Vagina (tissue), 2 donors: ENCODE measurements at places on chromosomes 13 and 19.

- DNase-seq = no peak
Observed at GRCh38 chr13:112618501-112618900, 30.5 kb upstream of the TUBGCP3 start.

- no peak for DNase-seq
Observed at GRCh38 chr19:32812036-32812435, 57.5 kb downstream of the SLC7A9 start.

DNA sequence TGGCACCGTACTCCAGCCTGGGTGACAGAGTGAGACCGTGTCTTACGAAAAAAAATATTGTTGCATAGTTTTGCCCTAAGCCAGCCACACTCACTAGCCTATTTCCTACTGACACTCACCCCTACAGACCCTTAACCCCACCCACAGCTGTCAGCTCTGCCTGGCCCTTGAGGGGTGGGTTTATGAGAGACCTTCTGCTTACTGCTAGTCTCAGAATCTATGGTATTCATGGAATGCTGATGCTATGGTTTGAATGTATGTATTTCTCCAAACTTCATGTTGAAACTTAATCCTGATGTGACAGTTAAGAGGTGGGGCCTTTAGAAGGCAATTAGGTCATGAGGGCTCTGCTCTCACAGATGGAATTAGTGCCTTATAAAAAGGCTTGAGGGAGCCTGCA is 79.2 kb upstream of the LRCH1 start:
- DNase-seq = no peak

DNA sequence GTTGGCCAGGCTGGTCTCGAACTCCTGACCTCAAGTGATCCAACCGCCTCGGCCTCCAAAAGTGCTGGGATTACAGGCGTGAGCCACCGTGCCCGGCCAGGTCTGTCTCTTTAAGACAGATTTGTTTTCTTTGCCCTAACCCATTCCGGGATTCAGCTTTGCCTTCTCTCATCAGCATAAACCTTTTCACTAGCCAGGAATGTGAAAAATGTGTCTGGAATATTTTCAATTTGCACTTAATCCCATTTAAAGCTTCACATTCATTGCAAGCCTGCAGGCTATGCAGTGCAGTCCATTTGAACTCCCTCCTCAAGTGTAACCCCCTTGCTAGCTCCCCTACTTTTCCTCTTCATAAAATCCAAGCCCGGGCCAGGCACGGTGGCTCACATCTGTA is 880 bp upstream of the TMEM160 start:
- no peak for DNase-seq

DNA sequence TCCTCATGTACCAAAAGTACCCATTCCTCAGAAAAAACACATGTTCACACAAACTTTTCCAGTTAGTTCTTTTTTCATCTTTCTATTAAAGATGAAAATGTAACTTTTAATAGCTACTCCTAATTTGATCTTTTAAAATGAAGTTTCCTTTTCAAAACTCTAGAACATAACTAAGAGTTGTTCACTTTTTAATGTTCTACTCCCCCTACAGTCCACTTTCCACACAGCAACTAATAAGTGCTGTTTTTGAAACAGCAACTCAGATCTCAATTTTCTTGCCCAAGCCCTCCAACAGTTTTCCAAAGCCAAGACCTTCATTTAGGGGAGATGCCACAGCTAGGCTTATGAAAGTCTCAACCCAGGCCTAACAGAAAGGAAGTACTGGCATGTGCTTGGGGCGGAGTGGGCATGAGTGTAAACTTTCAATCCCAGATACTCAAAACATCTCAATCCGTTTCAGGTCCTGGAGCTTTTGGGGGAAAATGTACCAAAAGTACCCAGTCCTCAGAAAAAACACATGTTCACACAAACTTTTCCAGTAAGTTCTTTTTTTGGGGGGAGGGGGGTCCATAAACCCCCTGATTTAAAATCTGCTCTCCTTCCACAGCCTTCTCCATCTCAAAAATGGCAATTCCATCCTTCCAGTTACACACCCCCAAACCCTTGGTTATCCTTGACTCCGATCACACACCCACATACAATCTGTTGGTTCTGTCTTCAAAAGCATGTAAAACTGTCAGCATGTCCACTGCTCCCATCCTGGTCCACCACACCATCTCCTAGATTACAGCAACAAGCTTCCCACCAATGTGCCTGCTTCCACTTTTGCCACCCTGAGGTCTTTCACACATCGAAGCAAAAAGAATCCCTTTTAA is 2.0 kb downstream of the FBL start:
- no peak for DNase-seq

- DNase-seq = no peak
Observed at GRCh38 chr13:50678464-50679162, 164.9 kb downstream of the DLEU7 start.

DNA sequence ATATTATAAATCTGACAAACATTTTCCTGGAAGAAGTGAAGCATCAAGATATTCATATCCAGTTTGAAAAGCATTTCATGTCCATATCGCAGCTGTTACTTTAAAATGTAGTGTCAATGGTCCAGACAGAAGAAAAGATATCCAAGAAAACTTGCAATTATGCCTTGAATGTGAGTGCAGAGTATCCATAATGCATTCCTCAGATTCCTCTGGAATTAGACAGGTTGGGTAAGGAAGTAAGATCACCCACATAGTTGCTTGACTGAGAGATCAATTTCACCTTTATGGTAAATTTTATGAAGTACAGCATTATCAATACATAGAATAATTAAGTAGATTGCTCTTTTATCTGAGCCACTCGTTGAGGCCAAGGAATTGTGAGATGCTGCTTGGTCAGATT is 327.0 kb upstream of the SLITRK5 start:
- no peak for DNase-seq

DNA sequence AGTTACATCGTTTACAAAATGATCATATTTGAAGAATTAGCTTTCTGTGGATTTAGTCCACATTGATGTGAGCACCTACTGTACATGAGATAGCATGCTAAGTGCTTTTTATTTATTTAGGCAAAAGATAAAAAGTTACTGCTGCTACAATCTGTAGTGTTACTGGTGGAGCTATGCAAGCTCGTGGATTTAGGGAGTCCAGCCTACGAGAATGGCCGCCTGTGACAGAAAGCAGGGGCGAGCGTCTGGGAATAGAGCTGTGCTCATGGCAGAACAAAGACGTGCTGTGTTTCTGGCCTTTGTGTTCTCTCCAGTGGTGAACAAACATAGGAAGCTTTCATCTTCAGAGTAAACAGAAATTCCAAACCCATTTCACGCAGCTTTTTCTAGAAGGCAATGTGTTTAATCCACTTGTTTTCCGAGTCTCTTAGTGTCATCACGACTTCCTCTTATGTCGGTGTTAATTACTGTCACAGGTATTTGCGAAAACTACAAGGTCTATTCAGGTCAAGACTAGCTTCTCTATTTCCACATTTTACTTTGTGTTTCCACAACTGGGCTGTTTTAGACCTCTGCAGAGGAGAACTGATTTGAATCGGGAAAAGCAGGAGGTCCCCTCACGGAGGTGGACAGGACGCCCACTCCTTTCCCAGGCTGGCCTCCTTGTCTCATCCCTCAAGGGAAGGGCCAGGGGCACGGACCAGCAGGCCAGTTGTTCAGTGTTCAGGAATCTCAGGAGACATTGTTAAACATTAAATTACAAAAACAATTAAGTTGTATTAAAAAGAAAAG is 67.3 kb downstream of the ATP11A start:
- DNase-seq = no peak

DNA sequence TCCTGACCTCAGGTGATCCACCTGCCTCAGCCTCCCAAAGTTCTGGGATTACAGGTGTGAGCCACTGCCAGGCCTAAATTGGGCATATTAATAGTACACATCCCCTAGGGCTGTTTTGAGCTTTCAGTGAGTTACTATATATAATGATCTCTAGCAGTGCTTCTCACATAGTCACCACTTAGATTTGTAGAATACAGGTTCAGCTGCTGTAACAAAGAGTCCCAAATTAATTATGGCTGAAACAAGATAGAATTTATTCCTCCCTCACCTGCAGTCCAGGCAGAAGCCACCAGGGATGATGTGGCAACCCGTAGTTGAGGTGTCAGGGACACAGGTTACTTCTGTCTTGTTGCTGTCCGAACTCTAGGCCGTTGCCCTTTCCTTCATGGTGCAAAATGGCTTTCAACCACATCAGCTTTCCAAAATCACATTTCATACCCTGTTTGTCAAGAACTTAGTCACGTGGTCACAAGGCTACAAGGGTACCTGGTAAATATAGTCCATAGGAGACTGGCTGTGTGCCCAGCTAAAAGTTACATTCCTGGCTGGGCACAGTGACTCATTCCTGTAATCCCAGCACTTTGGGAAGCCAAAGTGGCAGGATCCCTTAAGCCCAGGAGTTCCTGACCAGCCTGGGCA is 2.9 kb downstream of the PROSER3 start:
- no peak for DNase-seq

DNA sequence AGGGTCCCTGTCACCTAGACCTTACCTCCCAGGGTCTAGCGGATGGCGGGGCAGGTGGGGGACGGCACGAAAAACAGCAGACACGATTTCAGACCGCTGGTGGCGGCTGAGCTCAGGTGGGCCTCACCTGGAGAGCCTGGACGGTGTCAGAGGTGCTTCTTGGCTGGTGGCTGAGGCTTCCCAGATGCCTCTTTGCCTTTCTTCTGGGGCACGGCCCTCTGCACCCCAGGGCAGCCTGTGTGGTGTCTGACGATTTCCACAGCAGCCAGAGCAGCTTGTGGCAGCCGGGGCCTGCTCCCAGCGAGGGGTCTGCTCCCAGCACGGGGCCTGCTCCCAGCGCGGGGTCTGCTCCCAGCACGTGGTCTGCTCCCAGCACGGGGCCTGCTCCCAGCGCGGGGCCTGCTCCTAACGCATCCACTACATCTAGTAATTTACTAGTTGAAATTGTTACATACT is 66.7 kb downstream of the ATP11A start:
- no peak for DNase-seq

DNA sequence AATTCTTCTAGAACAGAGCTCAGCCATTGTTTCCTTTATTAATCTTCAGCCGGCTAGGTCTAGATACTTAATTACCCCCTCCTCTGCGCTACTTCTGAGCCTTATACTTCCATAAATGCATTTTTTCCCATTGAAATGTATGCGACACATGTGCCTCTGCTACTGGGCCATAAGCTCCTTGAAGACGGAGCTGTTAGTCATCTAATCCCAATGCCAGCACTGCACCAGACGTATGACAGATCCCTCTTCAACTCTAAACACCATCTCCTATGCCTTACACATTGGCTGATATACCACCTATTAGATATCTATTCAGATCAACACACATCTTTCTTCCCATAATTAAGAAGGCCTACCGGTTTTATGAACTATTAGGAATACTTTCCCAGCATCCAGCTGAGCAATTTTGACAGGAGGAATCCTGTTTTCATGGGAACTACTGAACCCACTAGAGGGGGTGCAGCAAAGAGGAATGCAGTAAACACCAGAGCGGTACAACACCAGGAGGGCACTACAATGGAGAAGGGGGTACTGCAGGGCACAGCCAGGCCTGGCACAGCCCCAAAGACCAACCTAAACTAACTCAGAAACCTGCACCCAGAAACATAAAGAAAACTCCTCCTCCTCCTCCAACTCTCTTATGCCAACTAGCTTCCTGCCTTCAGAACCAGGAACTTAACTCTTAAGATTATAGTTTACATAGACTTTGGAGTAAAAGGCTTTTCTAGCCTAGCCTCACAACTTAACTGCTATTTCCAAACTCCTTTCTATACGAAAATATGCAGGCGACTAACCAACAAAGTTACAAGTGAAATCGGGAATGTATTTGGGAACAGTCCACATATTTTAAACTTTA is 18.7 kb downstream of the STK24 start:
- DNase-seq = no peak

DNA sequence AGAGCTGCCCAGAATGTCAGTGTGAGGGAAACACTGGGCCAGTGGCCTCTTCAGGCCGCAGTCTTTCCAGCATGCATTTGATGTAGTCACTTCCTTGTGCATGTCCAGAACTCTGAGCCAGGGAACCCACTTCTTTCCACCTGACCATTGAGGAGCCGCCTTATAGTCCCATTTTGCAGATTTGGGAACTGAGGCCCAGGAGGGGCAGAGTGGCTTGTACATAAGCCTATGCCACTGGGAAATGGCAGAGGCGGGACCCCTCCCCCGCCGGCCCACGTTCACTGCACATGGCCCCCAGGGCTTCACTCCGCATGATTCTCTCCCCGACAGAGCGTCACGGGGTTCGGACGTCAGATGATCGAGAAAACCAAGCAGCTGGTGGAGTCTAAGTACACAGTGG is 5.6 kb upstream of the SPIB start:
- no peak for DNase-seq

DNA sequence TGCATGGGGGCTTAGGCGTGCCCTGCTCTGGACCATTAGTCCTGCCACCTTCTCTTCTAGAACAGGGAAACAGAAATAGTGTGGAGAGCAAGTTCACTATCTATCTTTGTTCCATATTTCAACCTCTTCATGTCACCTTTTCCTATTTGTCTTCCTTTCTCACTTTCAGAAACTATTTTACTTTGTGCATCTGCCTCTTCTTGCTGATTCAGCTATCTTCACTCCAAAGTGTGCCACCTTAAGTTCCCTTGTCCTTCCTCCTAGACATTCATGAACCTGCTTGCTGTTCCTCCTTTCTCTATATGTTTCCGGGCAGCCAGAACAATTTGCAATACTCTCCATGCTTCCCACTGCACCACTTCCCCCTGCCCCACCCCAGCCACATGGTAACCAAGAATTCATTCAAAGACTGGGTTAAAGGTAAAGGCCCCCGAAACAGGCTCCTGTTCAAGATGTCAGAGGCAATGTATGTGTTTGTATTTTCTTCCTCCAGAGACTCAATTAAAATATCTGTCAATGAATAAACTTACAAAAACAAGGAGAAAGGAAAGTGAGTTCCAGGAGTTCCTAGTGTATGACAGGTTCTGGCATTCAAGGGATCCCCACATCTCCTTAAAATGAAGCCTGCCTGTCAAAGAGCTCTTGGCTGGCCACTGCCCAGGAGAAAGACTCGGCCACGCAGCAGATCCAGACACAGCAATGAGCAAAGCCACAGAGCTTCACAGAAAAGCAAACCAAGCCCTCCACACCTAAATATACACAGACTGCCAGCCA is 268.1 kb downstream of the DNAJC15 start:
- no peak for DNase-seq

DNA sequence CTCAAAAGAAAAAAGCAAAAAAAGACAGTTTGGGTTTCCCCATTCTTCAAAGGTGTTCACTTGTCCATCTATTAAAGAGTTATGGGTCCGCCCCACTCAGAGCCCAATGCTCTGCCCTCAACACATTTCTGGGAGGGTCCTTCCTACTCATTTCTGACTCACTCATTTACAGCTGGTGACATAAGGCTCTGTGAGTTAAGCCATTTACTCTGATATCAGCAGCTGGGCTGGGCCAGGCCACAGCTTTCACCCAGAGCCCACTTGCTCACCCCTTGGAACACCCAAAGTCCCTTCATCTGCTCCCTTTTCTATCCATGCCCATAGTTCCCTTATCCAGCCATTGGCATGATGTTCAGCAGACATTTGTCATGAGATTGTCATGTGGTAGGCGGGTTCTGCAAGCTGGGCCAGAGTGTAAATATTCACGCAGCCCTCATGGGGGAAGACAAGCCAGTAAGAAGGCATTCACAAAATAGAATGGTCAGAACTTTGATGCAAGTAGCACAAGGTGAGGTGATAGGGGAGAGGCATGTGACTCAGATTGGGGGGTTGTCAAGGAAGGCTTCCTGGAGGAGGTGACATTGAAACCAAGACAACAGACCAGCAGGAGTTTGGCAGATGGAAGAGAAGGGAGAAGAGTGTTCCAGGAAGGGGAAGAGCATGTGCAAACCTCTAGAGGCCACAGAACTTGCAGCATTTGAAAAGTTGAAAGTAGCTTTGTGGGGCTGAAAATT is 5.9 kb downstream of the MAST1 start:
- no peak for DNase-seq
